ENCODE measurements at places on chromosomes 16 and 17.

DNA sequence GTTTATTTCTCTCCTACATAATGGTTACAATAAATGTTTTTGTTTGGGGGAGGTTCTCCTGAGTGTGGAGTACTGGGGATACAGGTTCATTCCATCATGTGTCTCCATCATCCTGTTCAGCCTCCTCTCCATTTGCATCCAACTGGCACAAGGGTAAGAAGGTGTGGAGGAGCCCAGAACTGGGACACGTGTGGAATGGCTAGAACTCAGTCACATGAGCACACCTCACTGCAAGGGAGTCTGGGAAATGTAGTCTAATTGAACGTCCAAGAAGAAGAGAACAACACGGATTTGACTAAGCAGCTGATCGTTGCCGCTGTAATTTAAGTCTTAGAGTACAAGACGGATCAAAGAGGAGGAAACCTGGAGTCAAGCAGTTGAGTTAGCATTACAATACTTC, 6.1 kb downstream of the OR1A1 start:
- no peak for DNase-seq

- no peak for DNase-seq
Measured at GRCh38 chr17:16989230-16989952, 17.5 kb upstream of the TNFRSF13B start.

- DNase-seq, result no peak
Measured at GRCh38 chr17:34365340-34365739, 2.3 kb upstream of the CCL1 start.

DNA sequence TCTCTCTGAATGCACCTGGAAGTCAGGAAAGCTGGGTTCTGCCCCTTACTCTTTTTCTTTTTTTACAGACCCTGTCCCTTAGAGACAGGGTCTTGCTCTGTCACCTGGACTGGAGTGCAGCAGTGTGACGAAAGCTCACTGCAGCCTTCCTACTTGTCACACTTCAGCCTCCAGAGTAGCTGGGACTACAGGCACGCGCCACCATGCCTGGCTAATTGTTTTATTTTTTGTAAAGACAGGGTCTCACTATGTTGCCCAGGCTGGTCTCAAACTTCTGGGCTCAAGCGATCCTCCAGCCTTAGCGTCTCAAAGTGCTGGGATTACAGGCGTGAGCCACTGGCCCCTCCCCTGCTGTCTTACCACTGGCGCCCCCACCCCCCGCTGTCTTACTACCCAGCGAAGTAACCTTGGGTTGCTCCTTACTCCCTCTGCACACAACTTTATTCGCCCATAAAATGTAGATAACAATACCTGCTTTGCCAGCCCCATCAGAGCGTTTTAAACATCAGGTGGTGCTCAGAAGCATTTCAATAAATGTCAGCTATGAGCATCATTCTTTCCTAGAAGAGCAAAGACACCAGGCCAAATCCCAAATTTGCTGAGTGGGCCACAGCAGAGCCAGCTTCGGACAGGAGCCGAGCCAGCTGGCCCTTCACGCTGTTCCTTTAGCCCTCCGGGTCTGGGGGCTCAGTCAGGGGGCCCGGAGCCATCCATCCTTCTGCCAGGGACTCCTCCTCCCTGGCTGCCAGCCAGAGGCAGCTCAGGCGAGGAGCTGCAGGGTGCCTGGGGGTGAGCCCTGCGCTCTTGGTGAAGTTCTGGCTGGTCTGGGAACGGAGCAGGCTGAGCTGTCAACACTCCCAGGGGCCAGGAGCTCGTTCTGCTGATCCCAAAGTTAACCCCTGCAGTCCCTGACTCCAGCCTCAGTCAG, 24.4 kb downstream of the SRL start:
- no peak for DNase-seq
